ENCODE measurements at places on chromosomes 3 and 15.

- no peak for DNase-seq
These were observed 127.6 kb downstream of the SMAD6 start for GRCh38 chr15:66829551-66830121.

- DNase-seq: no peak
These were observed 50.3 kb downstream of the CHSY1 start for GRCh38 chr15:101201411-101202174.

DNA sequence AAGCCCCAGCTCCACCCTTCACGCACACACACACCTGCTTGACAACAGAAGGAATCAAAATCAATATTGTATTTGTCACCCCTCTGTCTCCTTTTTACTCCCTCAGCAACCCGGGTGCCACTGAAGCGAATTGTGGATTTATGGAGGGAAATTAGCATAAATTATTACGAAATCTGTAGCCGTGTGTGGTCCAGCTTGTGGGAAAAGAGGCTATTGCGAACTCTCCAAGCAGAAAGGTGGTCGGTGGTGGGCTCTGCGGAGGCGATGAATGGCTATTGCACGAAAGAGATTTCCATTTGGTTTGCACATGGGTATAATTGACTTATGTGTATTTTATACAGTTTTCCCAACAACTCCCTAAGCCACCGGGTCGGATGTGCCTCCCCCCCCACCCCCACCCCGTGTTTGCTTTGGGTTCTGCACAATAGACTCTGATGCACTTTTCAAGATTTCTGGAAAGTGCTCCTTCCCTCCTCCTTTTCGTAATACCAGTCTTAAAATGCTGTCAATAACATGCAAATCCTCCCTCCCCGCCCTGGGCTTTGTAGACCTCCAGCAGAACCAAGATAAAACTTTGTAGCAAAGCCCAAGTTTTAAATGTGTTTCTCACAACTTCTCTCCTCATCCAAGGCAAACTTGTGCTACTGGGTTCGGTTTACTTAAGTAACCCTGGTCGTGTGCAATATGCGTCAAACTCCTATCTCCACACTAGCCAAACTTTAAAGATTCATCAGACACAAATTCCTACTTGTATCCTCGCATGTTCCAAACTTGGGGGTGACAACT, 3.1 kb upstream of the FOXB1 start:
- DNase-seq: no peak

GRCh38 chr15:74742422-74742821, 6.2 kb upstream of the CYP1A2 start:
- DNase-seq: no peak

- no peak for DNase-seq
These were observed 5.3 kb downstream of the SERP1 start for GRCh38 chr3:150540991-150541390.

- no peak for DNase-seq
These were observed 15.4 kb downstream of the CRTC3 start for GRCh38 chr15:90545095-90545494.

GRCh38 chr15:57358571-57358970, 17.7 kb upstream of the CGNL1 start:
- no peak for DNase-seq

DNA sequence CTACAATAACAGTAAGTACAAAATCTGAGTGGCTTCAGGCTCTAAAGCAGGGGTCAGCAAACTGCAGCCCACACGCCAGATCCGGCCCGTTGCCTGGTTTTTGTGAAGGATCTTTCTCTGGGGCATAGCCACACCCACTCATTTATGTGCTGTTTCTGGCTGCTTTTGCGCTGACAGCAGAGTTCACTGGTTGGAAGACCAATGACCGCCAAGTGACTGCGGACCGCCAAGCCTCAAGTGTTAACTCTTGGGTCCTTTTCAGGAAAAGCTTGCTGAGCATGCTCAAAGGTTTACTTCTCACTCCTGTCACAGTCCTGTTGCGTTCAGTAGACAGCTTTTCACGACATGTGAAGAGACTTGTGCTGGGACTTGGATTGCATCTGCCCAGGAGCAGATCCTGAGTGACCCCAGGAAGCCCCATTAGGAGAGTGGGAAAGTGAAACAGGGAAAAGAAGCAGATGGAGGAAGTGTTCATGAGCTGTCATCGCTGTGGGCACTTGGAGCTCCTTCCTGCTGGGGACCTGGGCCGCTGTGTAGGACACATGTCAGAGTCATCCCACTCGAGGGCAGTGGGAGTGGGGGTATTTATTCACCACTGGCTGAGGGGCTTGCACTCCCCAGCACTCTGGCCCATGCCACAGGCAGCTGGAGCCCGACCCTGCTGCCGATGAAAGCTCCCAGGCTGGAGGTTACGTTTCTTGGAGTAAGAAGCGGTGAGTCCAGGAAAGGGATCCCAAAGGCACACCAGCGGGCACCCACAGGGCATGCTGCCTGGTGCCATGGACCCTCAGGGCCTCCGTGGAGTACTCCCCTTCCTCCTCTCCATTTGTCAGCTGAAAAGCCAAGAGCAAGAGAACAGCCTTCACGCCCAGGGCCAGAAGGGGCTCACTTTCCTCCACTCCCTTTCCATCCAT, 249.1 kb downstream of the PLCL2 start:
- DNase-seq: no peak

DNA sequence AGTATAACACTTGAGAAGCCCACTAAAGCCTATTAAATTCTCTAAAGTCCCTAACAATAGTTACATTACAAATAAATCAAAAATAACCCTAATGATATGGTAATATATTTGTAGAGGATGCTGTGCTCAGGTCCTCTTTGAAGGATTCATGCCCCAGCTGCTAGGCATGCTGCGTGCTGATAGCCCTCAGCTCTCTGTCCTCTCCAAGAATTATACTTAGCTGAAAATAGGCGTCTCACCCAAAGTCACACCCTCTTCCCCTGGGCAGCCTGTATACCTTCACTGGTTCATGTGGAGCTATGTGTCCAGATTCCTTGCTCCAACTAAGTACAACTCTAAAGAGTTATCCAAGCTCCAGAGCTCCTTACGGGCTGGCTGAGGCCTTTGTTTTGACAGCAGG, 312.5 kb upstream of the ZNF385D start:
- no peak for DNase-seq

DNA sequence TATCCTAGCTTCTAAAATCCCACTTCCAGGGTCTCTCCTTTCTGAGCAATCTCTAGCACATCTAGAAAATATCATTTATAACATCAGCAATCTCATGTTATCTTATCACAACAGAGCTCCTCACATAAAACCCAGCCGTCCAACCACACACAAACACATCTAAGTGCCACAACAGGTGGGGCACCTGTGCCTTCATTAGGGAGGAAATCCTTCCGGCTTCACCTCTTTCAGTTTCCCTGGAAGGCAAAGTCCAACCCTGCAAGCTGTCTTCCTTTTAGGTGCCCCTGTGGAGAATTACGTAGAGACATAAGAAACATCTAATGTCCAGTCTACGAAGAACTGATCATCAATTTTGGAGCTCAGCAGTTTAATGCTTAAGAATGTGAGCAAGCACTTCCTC, 1.6 kb downstream of the ZDHHC3 start:
- no peak for DNase-seq

- no peak for DNase-seq
These were observed at the start of gene CDCP1 for GRCh38 chr3:45145681-45146614. Gene CDCP1 (minus strand): TSS chr3:45146378. CDS start chr3:45146287, 91 bp downstream.

- DNase-seq: no peak
These were observed 1.5 kb upstream of the SNX22 start for GRCh38 chr15:64149893-64150578.
